NCI-H2171 treated with DMSO at 0.1 percent for 48 hours (cell line): ENCODE measurements at places on chromosomes 3 and 15.
A peak's percentile ranks its signal among the peaks of the same experiment; 100 is the strongest.

DNA sequence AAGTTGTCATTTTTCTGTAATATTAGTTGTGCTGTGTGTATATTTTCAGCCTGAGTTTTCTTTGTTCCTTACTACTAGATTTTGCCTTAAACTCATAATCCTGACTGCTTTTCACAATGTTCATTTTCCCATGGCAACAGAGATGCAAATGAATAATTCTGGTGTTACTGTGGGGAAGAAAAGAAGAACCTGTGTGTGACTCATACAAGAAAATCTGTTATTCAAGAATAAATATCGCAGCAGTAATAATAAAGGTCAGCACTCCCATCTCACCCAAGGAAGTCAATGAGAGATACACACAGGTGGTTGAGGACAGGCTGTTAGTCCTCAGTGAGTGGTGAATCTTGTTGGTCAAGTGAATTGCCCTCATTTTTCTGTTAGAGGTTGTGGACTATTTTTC lies 656.6 kb upstream of the NAALADL2 start:
- no peak for DNase-seq

GRCh38 chr15:44441095-44441501 lies 13.7 kb downstream of the CTDSPL2 start:
- DNase-seq, result no peak

- DNase-seq, result no peak
Observed at GRCh38 chr3:130758624-130759369, 12.2 kb upstream of the PIK3R4 start.

GRCh38 chr3:64379221-64379620 lies 154.0 kb upstream of the PRICKLE2 start:
- DNase-seq, result no peak

DNA sequence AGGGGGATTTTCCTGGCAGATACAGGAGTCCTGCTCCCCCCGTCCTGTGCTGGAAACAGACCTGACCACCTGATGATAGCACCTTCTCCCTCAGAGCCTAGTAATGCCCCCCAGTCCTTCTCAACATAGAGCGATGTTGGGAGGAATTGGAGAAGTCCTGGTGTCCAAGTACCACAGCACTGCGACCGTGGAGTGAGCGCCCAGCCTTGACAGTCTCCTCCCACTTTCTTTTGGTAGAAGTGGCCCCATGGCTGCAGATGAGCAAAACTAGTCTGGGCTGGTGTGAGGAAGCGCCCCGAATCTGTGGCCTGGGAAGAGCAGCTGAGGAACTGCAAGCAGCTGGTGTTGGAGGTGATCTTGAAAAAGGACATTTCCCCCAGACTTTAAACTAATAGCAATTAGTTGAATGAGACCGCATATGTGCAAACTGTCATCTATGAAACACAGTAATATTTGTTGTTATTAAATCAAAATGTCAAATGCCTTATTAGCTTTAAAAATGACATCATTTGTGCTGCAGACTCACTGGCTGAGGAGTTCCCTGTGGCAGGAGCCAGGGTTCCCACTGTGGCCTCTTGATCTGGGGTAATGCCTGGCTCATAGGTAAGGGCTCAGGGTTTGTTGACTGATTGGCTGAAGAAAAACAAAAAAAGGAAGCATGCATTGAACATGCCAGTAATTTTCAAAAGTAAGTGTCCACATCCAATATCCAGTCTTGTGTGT lies 121.8 kb downstream of the CACNA2D3 start:
- no peak for DNase-seq

DNA sequence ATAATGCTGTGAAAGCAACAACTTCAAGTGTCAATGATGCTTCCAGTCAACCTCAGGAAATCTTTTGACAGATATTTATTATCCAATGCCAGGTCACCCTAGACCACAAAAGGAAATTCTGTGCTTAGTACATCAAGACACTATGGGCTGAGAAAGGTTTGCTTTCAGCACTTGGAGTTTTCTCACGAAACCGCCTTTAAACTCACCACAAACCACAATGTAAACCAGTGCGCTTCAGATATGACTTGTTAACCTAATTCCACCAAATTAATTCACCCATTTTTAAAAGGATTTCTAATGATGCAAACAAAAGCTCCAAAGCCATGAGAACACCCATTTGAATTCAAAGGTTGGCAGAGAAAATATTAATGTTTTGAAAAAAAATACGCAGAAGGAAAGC lies 292.9 kb upstream of the NR2F2 start:
- DNase-seq, result no peak

DNA sequence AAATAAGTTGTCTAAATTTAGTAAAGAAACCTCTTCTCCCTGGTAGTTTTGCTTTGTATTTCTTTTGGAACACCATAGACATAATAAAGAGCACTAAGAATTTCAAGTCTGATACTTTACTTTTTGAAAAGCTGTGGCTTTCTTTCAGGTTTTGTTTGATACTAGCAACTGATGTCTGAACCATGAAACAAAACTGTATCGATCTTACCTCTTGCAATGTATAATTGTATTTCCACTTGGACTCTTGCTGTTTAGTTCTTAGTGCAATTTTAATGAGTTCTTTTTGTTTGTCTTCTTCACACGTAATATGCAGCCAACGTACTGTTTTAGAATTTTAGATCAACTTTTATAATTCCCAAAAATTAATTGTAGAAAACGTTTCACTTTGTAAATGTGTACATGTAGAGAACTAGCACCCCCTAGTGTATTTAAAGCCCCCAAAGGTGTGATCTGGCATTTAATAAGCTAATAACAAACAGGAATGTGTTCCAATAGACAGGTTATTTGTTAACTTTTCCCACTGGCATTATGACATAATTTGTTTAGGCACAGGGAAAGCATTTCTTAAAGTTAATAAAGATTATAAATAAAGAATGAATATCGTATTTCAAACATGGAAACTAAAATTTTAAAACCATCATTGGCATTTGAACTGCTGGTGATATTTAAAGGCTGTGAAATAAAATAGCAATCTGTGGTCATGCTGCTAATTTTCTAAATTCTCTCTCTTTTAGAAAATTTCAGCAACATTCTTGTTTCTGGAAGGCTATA lies 289.1 kb upstream of the DNAJC19 start:
- DNase-seq, result no peak

DNA sequence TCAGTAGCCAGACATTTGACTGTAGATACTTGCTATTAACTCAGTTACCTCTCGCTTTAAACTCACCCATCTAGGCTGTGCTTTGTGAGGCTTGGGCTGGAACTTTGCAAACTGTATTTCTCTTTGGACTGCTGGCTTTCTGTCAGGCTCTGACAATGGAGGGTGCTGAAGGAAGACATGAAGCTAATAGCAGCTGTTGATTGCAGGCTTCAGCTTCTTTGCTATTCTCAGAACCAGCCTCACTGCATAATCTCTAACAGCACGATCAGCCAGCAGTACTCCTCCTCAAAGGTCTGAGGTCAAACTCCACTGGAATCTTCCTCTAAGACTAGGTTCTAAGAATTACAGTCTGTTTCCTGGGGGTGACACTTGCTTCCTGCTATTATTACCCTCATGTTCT lies 295.6 kb downstream of the ZBBX start:
- no peak for DNase-seq

DNA sequence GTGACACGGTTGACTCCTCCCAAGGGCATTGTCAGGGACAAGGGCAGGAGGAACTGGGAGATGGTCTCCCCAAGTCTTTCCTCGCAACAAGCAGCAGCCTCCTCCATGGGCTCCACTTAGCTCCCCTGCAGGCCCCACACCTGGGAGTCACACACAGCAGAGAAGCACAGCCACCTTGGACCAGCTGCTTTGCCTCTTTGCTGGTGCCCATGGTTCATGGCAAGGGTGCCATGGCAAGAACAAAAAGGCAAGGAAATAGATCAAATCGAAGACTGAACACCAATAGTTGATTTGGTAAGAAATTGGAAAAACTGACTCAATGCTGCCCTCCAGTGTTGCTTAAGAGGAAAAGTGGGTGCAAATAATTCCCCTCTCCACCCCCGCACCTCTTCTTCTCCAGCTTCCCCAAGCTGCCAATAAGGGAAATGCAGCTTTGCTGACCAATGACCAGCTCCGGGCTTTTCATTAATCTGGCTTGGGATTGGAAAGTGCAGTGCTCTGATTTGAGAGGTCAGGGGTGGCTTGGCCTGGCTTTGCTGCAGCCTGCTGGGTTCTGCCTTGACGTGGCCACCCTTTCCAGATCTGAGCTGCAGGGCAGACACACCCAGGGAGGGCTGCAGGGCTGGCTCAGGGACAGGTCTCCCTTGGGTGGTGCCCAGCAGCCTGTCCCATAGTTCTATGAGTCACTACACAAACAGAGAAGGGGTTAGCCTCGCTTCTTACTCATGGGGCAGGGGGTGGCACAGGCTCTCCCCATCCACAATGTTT lies 162.0 kb downstream of the KLF13 start:
- peak; percentile 75 for DNase-seq

GRCh38 chr3:110027446-110028080 lies 690.2 kb upstream of the DPPA4 start:
- no peak for DNase-seq

DNA sequence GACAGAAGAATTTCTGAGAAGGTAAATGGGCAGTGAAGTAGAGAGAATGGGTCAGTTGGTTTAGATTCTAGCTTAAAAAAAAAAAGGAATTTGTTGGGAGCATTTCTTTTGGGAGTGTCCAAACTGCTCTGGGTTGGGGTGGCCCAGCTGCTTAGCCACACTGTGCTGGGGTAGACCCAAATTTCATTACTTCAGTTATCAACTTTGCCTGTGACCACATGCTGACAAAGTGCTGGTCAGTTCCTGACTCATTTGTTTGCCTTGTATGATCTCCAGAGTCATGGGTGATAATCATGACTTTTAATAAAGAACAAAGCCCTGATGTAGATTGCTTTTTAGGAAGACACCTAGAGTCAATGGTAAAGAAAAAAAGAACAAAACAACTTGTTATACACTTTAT lies 121.5 kb upstream of the FGF7 start:
- DNase-seq, result no peak

DNA sequence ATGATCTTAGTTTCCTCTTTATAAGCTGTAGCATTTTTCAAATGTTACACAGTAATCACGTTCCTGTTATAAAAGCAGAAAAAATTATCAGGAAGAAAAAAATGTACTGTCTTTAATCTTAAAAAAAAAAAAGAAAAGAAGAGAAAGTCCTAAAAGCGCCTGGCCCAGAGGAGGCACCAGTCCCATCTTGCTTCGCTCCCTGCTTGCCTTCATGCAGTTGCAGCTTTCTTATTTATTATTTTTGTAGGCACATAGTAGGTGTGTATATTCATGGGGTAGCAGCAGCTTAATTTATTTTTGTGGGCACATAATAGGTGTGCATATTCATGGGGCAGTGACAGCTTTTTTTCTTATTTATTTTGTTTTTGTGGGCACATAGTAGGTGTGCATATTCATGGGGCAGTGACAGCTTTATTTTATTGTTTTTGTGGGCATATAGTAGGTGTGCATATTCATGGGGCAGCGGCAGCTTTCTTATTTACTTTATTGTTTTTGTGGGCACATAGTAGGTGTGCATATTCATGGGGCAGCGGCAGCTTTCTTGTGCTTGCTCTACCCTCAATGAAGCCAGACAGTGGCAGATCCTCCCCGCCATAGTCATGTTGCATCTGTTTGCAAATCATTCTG lies 5.5 kb upstream of the EHD4 start:
- no peak for DNase-seq

DNA sequence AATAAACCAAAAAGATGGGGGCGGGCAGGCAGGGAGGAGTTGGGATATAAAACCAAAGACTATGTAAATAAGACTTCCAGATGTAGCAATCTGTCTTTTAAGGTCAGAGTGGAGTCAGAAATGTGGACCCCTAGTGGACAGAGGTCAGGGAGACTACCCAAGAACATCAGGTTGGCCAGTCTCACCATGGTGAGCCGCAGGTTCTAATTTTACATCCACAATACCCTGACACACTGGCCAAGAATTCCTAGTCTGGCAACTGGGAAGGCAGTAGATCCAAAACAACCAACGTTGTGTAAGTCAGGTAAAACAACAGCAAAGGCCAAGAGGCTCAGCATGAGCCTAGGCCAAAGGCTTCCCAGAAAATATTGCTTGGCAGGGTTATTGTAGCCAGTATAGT lies 203.4 kb downstream of the FOXP1 start:
- no peak for DNase-seq

GRCh38 chr3:140319739-140320138 lies 358.1 kb upstream of the TRIM42 start:
- no peak for DNase-seq

DNA sequence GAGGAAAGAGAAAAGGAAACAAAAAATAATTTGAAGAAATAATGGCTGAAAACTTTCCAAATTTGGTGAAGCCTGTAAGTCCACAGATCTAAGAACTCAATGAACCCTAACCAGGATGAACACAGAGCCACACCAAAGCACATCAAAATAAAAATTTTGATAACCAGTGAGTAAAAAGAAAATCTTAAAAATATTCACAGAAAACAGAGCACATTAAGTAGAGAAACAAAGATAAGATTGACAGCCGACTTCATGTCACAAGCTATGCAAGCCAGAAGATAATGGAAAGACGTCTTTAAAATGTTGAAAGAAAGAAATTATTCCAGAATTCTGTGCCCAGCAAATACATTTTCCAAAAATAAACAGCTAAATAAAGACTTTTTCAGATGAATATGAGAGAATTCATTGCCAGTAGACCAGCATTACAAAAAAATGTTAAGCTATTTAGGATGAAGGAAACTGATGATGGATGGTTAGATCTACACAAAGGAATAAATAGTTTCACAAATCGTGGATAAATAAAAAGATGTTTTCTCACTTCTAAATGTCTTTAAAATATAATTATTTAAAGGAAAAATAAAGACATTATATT lies 140.2 kb upstream of the SKOR1 start:
- DNase-seq, result peak; percentile 38

- peak; percentile 57 for DNase-seq
Observed at GRCh38 chr3:28240441-28240840, 978 bp upstream of the CMC1 start.

DNA sequence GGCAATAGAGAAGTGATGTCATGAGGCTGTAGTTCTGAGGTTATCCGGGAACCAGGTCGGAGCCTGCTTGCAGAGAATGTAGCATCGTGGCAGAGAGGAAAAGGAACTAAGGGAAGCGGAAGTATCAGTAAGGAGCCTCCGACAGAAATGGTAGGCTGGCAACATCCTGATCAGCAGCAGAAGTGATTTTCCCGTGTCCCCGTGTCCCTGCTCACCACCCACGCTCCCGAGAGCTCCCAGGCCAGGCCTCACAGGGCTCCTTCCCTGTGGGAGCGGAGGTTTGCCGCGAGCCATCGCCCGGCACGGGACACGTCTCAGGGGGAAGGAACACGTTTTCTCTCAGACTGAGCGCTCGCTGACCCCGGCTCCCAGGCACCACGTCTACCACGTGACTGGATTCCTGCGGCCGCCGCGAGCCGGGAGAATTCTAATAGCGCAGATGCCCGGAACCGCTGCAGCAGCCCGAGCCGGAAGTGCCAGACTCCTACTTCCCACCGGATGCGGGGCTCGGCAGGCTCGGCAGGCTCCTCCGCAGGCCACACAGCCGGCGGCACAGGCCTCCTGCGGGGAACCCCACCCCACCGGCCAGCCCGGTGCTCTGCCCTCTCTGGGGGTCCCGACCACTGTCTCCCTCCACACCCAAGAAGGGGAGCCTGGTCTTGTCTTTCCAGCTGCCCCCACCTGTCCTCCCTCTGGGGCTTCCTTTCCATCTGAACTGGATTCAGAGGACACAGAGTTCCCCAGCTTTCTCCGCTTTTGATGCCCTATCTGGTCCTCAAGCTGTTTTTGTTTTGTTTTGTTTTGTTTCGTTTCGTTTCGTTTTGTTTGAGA lies 99.3 kb downstream of the BDH1 start:
- DNase-seq, result no peak

GRCh38 chr3:187039723-187040414 lies 99.4 kb downstream of the RPL39L start:
- no peak for DNase-seq

GRCh38 chr3:128091586-128091985 lies 32.0 kb downstream of the RUVBL1 start:
- DNase-seq, result no peak
